Vagina (tissue), 2 donors: ENCODE measurements at places on chromosomes 7 and 10. TPM values are rescaled to one million over a fixed set of nuclear protein-coding genes. Genes with fewer than 3 reads are reported as not detected.

DNA sequence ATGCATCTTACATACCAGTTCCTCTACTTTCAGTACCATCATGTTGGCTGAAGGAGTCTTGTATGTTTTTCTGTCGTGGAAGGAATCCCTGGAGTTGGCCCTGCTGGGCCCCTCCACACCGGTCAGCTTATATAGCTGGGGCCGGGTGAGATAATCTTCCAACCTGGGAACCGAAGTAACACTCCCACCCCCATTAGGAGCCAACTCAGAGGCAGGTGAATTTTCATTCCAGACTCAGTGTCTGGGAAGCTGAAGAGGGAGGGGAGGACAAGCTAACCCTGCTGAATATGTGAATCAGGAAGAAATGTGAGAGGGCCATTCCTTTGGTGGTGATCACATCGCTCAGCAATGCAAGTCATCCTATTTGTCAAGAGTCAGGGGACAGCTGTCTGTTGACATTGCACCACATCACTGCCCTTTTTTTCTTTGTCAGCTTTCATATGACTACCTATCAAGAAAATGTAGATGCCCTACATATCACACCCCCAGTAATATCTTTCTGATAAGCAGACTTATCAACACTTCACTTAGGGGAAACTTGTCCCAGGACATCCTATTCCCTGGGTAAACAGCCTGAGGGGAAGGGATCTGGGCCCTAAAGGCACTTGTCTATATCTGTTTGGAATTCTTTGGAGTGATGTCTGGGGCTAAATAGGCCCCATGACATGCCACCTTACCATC is at the start of gene ANKRD1:
Gene ANKRD1 (minus strand): TSS at position 102 of the 681 bp plus-strand sequence. CDS start 60 bp downstream, at position 42.
- H3K27ac ChIP-seq, result no peak within 1 kb of the TSS
- H3K27me3 ChIP-seq, result no peaks in the 10 kb centered on the region
- H3K4me3 ChIP-seq, result no peak within 1 kb of the TSS
- no peak for DNase-seq

DNA sequence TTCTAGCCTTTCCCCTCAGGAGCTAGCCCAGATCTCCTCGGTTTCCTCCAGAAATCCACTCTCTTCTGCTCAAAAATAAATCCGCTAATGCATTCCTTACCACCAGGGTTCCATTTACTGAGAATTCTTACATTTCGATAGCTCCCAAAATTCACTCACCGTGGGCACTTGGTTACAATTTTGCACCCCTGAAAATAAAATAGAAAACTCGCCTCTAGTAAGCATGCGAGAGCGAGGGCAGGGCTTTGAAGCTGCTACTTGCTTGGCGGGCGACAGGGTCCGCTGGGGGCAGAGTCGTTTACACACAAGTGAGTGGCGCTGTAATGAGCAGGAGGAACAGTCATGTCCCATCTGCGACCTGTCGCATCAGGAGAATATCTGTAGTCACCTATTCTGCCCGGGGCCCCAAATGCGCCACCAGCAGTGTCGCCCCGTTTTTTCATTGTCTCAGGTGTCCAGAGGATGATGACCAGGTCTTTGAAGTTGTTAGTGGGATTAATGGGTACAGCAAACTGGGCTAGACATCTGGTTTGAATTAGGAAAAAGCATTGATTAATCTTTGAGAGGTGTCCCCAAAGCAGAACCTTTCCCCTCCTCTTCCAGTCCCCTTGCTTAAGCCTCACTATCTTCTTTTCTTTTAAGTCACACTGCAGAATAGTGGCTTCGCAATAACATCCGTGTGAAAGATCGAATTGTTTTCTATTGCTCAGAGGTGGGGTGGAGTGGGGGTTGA is 1.2 kb upstream of the MEOX2 start:
- peak overlapping the region; percentile 52 for H3K4me3 ChIP-seq
- H3K27ac ChIP-seq, result peak overlapping the region; percentile 6
- DNase-seq, result no peak
- peaks cover 5% of the 10 kb centered on the region for H3K27me3 ChIP-seq
- peaks cover 22% of the 10 kb centered on the region for H3K4me1 ChIP-seq
- no peaks in the 10 kb centered on the region for H3K36me3 ChIP-seq

- no peaks in the 10 kb centered on the region for H3K36me3 ChIP-seq
- peak; percentile 40 for DNase-seq
- H3K27me3 ChIP-seq, result no peaks in the 10 kb centered on the region
- H3K4me3 ChIP-seq, result no peak overlapping the region
- H3K4me1 ChIP-seq, result no peaks in the 10 kb centered on the region
These were observed 92.4 kb upstream of the JCAD start for GRCh38 chr10:30151581-30152389.

Gene SGMS1
- total RNA-seq, result 93.8 TPM

DNA sequence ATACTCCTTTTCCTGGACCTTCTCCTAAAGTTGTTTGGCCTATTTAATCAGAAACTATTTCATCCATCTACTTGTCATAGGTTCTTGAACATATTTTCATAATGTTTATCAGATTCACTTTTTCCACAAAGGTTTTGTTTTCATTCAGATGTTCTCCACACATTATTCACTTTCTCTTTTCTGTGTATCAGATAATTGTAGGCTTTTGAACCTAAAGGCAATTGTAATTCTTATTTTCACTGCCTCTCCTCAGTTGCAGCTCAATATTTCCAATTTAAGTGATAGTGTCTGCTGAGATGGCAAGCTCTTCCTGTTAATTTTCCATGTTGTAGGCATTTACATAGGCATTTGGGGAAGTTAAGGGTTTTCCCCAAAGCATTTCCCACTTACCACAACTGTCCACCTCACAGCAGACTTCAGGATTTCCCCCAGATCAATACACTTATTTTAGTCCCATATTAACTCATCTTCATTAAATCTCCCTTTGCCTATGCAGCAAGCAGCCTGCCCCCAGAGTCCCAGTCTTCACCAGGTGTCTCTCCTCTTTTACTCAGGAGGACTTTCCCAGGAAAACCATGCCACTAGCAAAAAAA is 12.3 kb upstream of the IKZF1 start:
- no peaks in the 10 kb centered on the region for H3K36me3 ChIP-seq
- DNase-seq, result no peak
- H3K27ac ChIP-seq, result no peak overlapping the region
- H3K27me3 ChIP-seq, result no peaks in the 10 kb centered on the region

GRCh38 chr10:100442548-100442947 is 20.3 kb upstream of the WNT8B start:
- no peak for DNase-seq
- H3K27me3 ChIP-seq, result no peaks in the 10 kb centered on the region
- no peak overlapping the region for H3K4me3 ChIP-seq
- H3K27ac ChIP-seq, result no peak overlapping the region

DNA sequence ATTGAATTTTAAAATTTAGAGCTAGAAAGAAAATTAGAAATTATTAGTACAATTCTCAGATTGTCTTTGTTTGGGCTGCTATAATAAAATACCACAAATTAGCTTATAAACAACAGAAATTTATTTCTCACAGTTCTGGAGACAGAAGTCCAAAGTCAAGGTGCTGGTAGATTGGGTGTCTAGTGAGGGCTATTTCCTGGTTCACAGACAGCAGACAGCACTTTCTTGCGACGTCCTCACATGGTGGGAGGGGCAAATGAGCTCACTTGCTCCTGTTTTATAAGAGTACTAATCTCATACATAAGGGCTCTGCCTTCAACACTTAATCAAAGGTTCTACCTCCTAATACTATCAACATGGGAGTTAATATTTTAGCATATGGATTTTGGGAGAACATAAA is 134.1 kb downstream of the MDFIC start:
- no peak overlapping the region for H3K4me3 ChIP-seq
- H3K27ac ChIP-seq, result no peak overlapping the region
- no peaks in the 10 kb centered on the region for H3K4me1 ChIP-seq
- DNase-seq, result no peak
- no peaks in the 10 kb centered on the region for H3K27me3 ChIP-seq
- H3K36me3 ChIP-seq, result no peaks in the 10 kb centered on the region

DNA sequence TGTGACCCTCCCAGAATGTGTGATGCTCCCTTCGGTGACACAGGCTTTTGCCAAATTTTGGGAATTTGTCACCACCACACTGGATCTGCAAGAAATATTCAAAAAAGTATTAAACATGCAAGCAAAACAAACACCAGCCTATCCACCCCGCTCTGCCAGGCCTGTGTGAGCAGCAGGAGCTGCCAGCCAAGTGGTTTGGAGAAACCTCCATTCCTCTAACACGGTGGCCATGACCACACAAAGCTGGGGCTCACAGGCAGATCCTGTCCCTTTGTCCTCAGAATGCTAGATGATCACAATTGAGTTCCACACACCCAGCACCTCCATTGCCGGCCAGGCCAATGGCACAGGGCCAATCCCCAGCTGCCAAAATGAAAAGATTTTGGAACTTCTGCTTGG is 261.9 kb upstream of the PPP2R2D start:
- H3K27me3 ChIP-seq, result no peaks in the 10 kb centered on the region
- no peak for DNase-seq
- H3K4me1 ChIP-seq, result no peaks in the 10 kb centered on the region
- H3K36me3 ChIP-seq, result no peaks in the 10 kb centered on the region
- no peak overlapping the region for H3K4me3 ChIP-seq
- H3K27ac ChIP-seq, result no peak overlapping the region

Gene CHAT
- not detected for total RNA-seq

- H3K36me3 ChIP-seq, result no peaks in the 10 kb centered on the region
- H3K4me3 ChIP-seq, result no peak overlapping the region
- no peaks in the 10 kb centered on the region for H3K27me3 ChIP-seq
- peaks cover 31% of the 10 kb centered on the region for H3K4me1 ChIP-seq
- H3K27ac ChIP-seq, result peak overlapping the region; percentile 36
These were observed 23.3 kb upstream of the SMARCD3 start for GRCh38 chr7:151271699-151272355.

Gene CFAP46
- total RNA-seq, result not detected

DNA sequence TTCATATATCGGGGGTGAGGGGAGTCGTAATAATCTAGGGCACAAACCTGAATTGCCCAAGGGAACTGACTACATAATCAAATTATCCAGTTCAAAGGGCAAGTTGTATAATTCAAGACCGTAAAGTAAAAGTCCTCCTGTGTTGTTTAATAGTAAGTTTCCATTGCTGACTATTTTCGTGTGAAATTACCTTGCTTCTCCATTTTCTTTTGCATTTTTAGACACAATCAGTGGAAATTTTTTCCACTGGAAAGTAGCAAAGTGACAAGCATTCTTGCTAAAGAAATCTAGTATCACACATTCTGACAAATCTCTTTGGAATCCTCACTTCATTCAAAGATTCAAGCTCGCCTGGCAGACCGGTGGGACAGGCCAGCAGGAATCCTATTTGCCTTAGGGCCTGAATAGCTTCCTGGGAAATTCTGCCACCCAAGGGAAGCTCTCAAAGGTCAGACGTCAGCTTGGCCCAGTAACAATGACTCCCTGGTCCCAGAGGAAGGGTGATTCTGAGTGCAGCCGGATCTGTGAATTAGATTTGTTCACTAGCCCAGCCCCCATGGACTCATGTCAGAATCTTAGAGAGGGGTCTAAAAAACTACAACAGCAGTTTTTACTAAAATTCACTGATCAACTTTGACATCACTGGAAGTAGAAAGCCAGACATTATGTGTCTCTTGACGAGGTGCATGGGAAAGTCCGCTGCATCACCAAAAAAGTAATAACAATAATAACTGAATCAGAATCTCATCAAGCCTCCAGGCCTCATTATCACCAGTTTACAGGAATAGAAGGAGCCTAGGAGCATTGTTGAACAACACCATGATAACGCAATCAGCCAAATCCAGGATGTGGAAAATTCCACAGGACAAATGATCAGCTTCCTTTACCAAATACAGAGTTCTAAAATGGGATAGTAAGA is 161.0 kb downstream of the SKIDA1 start:
- peak overlapping the region; percentile 8 for H3K27ac ChIP-seq
- H3K4me1 ChIP-seq, result peaks cover 20% of the 10 kb centered on the region
- H3K4me3 ChIP-seq, result no peak overlapping the region
- DNase-seq, result no peak
- H3K27me3 ChIP-seq, result no peaks in the 10 kb centered on the region

Gene CPN1
- total RNA-seq, result not detected

DNA sequence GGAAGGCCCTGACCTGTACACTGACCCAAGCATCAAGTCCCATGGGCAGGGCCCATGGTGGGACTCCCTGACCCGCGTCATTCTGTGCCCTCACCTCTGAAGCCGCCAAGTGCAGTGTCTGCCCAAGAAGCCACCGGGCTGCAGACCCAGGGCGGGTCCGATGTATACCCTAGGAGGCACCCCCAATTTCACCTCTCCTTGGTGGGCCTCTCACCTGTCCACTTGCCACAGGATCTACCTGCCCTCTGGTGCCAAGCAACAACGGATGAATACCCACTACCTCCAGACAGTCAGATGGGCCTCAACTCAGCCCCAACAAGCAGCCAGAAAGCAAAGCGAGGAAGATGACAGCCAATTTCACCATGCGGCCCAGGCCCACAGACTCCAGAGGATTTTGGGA is 92.6 kb downstream of the CTBP2 start:
- H3K36me3 ChIP-seq, result peaks cover 1% of the 10 kb centered on the region
- H3K27ac ChIP-seq, result no peak overlapping the region
- peaks cover 53% of the 10 kb centered on the region for H3K4me1 ChIP-seq
- no peaks in the 10 kb centered on the region for H3K27me3 ChIP-seq

Gene GIGYF1
- total RNA-seq, result 20.6 TPM

Gene CARD11
- 2.9 TPM for total RNA-seq

GRCh38 chr7:2138146-2138765 is 94.5 kb downstream of the MAD1L1 start:
- H3K4me3 ChIP-seq, result no peak overlapping the region
- no peaks in the 10 kb centered on the region for H3K4me1 ChIP-seq
- no peak overlapping the region for H3K27ac ChIP-seq
- no peak for DNase-seq

GRCh38 chr7:40584667-40585433 is 450.0 kb downstream of the SUGCT start:
- H3K4me3 ChIP-seq, result no peak overlapping the region
- no peak for DNase-seq
- no peaks in the 10 kb centered on the region for H3K36me3 ChIP-seq
- H3K27ac ChIP-seq, result no peak overlapping the region

GRCh38 chr7:148854983-148855382 is 29.1 kb downstream of the EZH2 start:
- H3K36me3 ChIP-seq, result no peaks in the 10 kb centered on the region
- no peaks in the 10 kb centered on the region for H3K4me1 ChIP-seq
- no peaks in the 10 kb centered on the region for H3K27me3 ChIP-seq
- DNase-seq, result no peak
- no peak overlapping the region for H3K27ac ChIP-seq
- H3K4me3 ChIP-seq, result no peak overlapping the region

Gene HUS1
- total RNA-seq, result 28.5 TPM

Gene PRTFDC1
- 7.6 TPM for total RNA-seq

- no peaks in the 10 kb centered on the region for H3K27me3 ChIP-seq
- no peaks in the 10 kb centered on the region for H3K4me1 ChIP-seq
- H3K36me3 ChIP-seq, result no peaks in the 10 kb centered on the region
- no peak overlapping the region for H3K27ac ChIP-seq
- no peak for DNase-seq
These were observed 27.7 kb downstream of the BTBD16 start for GRCh38 chr10:122298598-122299301.

DNA sequence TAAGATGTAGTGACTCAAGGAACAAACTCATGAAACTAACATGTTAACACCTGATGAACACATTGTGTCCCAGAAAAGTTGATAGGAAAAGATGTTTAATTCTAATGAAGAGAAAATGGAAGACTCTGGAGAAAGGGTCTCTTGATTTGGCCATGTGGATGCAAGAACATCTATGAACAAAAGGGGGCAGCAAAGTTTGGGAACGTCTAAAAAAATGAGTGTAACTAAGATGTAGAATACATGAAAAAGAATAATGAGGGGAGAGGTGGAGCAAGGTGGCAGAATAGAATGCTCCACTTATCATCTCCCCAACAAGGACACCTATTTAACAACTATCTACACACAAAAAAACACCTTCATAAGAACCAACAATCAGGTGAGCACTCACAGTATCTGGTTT is 805.1 kb downstream of the TNS3 start:
- no peaks in the 10 kb centered on the region for H3K27me3 ChIP-seq
- H3K27ac ChIP-seq, result no peak overlapping the region
- no peak overlapping the region for H3K4me3 ChIP-seq
- H3K4me1 ChIP-seq, result no peaks in the 10 kb centered on the region
- no peak for DNase-seq
